Iris pigment epithelial cell (primary cell): ENCODE measurements at places on chromosomes 13 and 19.

GRCh38 chr19:720345-721160 lies 11.8 kb downstream of the PALM start:
- no peak for DNase-seq

DNA sequence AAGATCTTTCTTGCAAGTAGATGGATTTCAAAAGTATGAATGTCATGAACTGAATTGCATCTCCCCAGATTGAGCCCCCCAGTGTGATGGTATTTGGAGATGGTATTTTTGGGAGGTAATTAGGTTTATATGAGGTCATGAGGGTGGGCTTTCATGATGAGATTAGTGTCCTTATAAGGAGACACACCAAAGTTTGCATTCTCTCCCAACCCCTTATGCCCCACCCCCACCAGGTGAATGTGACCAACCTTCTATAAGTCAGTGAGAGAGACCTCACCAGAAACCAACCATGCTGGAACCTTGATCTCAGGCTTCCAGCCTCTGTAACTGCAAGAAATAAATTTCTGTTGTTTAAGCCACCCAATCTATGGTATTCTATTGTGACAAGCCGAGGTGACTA lies 71.3 kb upstream of the POSTN start:
- no peak for DNase-seq

GRCh38 chr13:28248080-28248479 lies 109.7 kb downstream of the PAN3 start:
- no peak for DNase-seq

GRCh38 chr19:18704971-18705370 lies 21.5 kb downstream of the CRTC1 start:
- no peak for DNase-seq

DNA sequence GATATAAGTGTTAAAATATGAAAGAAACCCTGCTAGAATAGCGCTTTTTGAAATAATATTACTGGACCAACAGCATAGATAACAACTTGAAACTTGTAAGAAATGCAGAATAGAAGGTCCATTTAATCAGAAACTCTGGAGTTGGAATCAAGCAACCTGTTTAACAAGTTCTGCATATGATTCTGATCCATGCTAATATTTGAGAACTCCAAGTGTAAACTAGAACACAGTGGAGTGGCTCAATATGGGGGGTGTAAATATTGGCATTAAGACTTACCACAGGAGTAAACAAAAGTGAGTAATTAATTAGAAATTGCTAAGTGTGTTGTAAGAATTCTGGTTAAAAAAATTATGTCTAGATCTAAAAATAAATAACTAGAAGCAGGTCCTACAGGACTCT lies 151.2 kb downstream of the SLITRK1 start:
- no peak for DNase-seq

- DNase-seq = no peak
These were observed 175.8 kb downstream of the TDRD3 start for GRCh38 chr13:60572855-60573254.

DNA sequence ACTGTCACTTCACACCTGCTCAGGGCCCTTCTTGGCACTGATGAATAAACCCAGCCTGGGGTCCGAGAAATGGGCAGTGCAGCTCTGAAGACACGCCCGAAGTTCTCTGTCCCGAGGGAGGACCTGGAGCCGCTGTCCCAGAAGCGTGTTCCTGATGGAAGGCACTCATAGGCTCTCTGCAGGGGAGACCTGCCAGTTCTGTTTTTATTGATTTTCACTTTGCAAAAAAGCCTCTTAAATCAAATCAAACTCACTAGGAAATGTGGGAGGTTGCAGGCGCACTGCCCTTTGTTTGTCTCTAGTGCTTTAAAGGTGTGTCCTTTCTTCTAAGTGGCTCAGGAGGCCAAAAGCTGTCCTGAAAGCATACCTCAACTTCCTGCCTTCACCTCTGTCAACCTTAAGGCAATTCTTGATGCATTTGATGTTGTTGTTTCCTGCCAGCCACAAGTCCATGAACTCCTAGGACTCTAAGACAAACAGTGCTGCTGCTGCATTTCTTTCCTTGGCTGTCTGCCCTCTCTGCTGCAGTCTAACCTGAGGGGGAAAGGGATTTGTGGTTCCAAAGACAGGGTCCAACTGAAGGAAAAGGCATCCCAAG lies 663.2 kb downstream of the UQCRFS1 start:
- no peak for DNase-seq

DNA sequence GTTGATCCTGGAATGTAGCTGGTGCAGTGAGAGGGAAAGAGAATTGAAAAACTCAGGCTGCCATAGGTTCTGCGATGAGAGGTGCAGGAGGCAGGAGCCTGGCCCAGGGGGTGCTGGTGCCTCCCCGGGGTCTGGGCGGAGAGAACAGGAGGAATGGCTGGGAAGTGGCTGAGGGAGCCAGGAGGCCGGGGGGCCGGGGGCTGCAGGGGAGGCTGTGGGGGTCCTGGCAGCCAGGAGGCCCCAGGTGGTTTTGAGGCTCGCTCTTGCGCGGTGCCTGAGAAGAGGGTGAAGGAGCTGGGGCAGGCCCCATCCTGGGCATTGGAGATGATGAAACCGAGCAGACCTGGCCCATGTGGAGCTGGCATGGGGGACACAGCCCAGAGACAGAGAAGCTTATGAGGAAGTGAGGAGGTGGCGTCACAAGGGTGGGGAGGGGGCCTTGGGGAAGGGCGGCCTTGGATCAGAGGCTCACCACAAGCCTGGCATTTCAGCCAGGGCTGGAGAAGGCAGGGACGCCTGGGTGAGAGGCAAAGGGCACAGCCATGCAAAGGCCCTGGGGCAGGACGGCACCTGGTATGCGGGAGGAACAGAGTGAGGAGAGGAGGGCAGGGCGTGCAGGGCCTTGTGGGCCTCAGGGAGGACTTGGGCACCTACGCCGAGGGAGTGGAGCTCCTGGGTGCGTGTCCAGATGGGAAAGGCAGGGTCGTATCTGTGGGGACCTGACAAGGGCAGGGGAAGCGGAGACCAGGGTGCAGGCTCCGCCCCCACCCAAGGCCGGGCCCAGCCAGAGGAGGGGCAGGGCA lies 1.3 kb upstream of the TEKTIP1 start:
- no peak for DNase-seq

DNA sequence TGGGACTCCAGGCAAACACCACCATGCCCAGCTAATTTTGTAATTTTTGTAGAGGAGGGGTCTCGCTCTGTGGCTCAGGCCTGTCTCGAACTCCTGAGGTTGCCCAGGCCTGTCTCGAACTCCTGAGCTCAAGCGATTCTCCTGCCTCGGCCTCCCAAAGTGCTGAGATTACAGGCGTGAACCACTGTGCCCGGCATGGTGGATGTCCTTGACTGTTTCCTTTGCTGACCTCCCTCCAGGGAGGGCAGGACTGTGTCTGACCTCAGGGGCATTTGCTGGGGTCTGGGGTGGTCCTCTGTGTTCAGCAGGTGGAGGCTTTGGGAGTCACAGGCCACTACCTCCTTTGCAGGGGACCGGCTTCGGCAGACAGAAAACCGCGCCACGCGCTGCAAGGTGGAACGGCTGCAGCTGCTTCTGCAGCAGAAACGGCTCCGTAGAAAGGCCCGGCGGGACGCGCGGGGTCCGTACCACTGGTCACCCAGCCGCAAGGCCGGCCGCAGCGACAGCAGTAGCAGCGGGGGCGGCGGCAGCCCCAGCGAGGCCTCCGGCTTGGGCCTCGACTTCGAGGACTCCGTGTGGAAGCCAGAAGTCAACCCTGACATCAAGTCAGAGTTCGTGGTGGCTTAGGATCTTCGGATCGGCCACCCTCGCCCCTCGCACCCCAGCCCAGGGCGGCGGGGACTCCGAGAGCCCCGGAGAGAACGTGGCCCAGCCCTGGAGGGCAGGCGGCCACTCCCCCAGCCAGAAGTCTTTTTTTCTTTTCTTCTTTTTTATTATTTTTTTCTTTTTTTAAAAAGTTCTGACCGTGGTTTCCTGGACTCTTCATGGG lies 8.5 kb downstream of the MIDN start:
- DNase-seq = no peak

DNA sequence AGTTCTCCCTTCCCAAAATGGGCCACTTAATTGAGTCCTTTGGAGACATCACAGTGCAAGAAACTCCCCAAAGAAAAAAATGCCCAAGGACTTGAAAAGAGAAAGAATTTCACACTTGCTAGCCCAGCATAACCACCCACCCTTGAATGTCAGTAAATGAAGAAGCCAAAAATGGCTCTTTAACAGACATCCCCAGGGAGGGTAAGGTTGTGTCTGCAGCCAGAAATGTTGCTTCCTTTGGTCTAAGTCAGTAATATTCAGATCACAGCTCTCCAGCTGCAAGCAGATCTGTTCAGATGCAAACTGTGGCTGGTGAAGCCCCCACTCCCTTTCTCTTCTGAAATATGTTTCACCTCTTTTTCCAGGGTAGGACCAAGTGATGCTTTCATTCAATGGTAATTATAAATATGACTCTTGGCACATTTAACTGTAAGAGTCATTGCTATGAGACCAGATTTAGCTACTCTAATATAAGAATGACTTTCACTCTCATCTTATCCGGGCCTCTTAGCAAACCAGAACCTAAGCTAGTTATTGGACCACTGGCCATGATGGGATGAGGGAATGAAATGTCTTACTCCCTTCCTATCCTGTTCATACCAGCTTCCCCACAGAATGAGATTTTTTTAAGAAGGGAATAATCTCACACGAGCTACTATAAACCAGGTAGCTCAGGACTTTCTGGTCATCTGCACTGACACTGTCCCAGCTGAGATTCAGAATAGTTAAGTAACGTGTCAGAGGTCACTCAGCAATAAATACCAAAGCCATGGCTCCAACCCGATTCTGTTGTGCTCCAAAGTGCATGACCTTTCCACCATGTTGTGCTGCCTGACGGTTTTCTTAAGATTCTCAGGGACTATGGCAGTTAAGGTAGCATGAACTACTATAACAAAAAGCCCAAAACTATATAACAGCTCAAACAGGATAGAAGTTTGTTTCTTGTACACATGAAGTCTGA lies 234.1 kb downstream of the FOXO1 start:
- DNase-seq = no peak

- DNase-seq = peak; percentile 34
These were observed 35.6 kb downstream of the EFNB2 start for GRCh38 chr13:106499896-106500295.

- no peak for DNase-seq
These were observed 21.9 kb downstream of the UQCRFS1 start for GRCh38 chr19:29191005-29191404.

DNA sequence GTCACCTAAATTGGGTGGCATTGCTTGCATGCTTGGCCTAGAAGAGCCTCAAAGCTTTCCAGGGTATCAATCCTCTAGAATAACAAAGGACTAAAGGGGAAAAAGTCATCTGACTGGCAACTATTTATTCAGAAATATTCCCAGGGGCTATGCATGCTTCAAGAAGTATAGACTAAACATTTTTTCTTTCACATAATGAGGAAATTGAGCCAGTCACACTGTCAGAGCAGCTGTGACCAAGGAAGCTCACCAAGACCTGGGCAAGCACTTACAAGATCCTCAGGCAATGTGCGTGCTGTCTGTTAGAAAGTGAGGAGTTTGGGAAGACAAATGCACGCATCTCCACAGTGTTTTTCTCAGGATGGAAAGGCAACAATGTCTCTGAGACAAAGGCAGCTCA lies 747.2 kb downstream of the DIAPH3 start:
- DNase-seq = no peak

DNA sequence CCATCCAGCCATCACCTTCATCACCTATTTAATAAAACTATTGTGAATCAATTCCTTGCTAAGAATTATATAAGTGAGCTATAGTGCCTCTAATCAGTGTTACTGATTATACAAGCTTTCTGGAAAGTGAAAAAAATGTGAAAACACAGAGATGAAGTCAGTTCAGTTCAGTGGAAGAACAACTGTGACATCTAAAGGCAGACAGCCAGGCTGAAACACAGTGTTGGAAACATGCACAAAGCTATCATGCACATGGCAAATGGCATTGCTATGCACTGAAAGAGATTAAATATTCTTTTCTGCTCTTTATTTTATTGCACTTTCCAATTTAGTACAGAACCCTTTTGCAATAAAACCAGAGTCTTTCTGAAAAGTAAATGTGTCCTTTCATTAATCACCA lies 294.0 kb downstream of the RBM26 start:
- no peak for DNase-seq

DNA sequence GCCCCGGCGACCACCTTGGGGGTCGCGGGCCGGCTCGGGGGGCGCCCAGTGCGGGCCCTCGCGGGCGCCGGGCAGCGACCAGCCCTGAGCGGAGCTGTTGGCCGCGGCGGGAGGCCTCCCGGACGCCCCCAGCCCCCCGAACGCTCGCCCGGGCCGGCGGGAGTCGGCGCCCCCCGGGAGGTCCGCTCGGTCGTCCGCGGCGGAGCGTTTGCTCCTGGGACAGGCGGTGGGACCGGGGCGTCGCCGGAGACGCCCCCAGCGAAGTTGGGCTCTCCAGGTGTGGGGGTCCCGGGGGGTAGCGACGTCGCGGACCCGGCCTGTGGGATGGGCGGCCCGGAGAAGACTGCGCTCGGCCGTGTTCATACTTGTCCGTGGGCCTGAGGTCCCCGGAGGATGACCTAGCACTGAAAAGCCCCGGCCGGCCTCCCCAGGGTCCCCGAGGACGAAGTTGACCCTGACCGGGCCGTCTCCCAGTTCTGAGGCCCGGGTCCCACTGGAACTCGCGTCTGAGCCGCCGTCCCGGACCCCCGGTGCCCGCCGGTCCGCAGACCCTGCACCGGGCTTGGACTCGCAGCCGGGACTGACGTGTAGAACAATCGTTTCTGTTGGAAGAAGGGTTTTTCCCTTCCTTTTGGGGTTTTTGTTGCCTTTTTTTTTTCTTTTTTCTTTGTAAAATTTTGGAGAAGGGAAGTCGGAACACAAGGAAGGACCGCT lies 729 bp downstream of the STK11 start:
- no peak for DNase-seq

DNA sequence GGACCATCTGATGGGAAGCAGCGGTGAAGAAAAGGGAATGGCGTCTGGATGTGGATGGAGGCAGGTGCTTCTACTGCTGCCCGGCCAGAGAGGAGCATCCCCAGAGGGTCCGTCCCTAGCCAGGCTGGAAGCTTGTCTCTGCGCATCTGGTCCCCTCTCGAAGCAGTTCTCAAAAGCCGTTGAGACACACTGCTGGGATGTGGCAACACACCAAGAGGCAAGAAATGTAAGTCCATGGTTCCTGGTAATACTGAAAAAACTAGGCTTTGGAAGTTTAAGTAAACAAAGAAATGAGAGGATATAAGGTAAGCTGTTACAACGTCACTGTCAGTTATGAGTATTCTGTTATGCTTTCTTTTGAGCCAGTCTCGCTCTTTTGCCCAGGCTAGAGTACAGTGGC lies 15.1 kb upstream of the FFAR2 start:
- no peak for DNase-seq

DNA sequence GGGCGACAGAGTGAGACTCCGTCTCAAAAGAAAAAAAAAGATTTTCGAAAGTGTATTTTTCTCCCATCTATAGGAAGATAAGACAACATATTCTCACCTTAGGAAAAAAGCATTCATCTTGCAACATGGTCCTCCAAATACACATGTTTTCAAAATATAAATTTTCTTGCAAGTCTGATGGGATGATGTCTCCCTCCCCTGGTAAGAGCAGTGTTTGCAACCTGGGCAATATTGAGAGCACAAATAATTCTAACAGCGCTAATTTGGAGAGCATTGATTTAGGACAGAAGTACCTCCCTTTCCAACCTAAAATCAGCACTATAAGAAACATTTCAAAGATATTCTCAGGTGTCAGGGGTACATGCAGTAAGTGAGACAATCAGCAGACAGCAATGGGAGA lies 61.0 kb upstream of the SHISA2 start:
- DNase-seq = peak; percentile 9
